Activated CD8-positive, alpha-beta memory T cell treated with anti-CD3 and anti-CD28 coated beads for 1 hour (primary cell): ENCODE measurements at places on chromosomes 2 and 18.

DNA sequence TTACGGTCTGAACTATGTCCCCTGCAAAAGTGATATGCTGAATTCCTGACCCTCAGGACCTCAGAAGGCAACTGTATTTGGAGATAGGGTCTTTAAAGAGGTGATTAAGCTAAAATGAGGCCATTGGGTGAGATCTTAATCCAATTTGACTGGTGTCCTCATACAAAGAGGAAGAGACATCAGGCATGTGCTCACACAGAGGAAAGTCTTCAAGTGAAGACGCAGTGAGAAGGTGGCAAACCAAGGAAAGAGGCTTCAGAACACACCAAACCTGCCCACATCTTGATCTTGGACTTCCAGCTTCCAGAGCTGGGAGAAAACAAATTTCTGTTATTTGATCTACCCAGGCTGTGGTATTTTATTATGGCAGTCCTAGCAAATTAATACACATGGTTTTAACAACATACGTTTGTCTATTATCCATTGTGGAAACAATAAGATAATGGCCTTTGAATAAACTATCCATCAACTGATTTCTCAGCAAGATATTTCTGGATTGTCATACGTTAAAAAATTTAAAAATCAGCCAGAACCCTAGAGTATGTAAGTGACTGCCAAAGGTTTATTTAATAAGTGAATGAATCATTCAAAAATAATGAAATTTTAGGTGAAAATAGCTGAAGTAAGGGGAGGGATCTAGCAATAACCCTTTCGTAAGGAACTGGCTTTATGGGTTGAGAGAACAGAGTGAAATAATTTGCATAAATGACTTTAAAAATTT is 6.5 kb downstream of the WIPF1 start:
- no peak for DNase-seq

- DNase-seq: no peak
Observed at GRCh38 chr2:233039212-233039845, 6.9 kb downstream of the NEU2 start.

DNA sequence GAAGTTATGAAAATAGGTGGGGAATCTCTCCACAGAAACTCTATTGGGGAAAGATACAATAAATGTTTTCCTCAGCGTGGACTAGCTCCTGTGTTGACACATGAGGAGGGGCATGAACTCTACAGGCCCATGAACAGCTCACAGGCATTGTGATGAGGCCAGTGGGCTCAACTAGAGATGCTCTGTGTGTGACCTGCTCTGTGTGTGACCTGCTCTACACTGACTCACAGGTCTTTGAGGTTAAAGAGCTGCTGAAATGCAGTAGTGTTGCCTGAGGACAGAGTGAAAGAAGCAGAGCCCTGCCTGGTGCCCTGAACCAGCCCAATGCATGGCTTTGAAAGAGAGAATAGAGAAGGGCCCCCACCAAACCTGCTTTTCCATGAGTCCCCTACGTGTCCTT is 117.6 kb downstream of the MCFD2 start:
- DNase-seq: no peak

GRCh38 chr2:35933031-35933430 is 422.5 kb upstream of the CRIM1 start:
- DNase-seq: no peak

DNA sequence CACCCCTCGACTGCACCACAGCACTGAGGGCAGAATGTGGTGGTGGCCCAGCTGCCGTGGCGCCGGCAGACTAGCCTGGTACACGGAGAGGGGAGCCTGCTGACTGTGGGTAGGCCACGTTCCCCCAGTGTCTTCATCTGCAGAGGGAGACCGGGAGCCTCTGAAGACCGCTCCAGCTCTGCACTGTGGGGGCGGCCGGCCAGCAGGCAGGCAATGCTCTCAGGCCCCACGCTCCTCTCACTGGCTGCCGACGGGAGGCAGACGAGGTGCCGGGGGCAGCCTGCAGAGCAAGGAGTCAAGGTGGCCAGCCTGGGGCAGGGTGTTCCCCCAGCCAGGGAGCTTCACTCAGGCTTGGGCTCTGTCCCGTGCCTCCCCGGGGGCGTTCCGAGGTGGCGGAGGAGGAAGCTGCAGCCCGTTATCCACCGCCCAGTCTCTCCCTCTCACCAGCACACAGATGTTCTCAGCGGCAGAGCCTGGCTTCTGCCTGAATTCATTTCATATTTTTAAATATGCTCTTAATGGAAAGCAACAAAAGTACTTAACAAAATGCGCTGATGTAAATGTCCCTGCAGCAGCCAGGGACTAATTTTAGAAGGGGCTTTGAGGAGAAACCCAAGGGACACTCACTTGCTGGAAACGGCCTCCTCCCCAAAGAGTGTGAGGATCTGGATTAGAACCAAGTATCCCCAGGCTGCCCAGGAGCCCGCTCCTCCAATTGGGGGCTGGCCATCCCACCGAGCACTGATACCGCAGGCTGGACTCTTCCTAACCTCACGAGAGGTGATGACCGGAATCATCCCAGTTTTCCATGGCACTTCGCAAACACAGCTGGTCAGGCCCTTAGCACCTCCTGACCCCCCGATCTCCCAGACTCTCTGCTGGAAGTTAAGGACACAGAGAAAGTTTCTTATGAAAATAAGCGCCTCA is 87.8 kb downstream of the HDAC4 start:
- DNase-seq: no peak

GRCh38 chr2:17871639-17872038 is 6.8 kb upstream of the KCNS3 start:
- no peak for DNase-seq

- DNase-seq: no peak
Observed at GRCh38 chr2:113060396-113060795, 1.4 kb downstream of the IL36RN start.

DNA sequence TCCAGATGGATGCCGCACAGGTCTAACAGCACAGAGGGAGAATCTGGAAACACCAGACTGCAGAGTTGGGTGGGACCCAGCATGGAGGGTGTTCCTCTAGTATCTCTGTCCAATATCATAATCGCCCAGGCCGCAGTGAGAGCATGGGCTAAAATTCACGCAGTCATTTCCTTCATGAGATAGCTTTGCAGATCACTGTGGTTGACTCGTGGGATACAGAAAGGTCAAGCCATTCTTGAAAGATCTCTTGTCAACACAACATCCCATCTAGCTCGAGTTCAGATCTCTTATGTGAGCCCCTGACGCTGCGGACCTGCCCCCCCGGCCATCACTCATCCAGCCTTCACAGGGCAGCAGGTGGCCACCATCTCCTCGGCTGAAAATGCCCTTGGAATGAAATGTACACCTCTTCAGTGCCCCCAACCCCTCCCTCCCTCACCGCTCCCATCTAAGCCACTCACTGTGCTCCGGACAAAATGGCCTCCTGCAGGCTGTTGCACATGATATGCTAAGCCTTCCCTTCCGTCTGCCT is 45.9 kb downstream of the FOSL2 start:
- DNase-seq: no peak

DNA sequence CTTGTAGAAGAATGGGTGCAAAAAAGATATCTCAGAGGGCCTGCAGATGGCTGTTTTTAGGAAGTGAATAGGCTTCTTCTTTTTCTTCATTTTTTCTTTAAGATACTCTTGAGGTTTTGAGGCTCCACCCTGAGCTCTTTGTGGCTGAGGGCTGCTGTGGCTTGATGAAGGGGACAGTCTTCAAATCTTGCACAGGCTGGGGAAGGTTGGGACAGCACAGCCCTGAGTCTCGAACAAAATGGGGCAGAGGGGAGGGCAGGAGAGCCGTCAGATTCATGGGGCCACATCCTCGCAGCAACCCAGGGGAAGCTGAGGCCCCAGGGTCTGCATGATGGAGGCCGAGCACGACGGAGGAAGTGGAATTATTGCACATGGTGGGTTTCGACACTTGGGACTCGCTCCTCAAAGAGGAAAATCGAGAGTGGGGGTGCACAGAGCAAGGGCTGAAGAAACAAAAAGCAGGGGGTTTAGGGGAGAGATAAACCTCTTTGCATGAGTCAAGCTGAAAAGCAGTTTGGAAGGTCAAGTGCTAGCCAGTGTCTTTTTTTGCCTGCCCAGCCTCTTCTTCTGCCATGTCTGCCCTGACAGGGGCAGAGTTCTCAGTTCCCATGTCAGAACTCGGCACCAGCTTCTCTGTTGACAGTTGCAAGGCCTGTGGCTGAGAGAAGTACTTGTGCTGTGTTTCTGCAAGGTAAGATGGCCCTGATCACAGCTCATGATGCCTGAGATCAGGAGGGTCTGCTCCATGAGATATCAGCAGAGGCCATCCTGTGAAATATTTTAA is 19.5 kb downstream of the INPP4A start:
- DNase-seq: no peak

- no peak for DNase-seq
Observed at GRCh38 chr2:240319221-240319854, 116.1 kb upstream of the GPC1 start.

- no peak for DNase-seq
Observed at GRCh38 chr2:193331676-193332075, 1136.9 kb upstream of the TMEFF2 start.

DNA sequence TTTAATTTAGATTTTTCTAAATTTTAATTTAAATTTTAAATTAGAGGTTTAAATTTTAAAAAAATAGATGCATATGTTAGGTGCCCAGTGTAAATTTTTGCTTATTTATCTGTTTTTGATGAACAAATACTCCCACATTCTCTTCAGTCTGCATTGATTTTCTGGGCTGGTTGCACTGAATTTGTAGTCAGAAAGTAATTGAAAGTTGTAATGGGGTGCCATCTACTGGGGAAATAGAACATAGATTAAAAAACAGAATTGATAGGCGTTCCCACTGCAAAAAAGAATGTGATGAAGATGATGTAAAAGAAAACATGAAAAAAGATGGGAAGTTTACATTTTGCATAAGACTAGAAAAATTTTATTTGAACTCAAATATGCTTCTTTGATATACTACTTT is 51.7 kb upstream of the CCDC85A start:
- DNase-seq: no peak

GRCh38 chr2:121696410-121696930 is 40.2 kb downstream of the NIFK start:
- no peak for DNase-seq

- DNase-seq: no peak
Observed at GRCh38 chr2:14944562-14945346, 312.2 kb downstream of the LRATD1 start.

DNA sequence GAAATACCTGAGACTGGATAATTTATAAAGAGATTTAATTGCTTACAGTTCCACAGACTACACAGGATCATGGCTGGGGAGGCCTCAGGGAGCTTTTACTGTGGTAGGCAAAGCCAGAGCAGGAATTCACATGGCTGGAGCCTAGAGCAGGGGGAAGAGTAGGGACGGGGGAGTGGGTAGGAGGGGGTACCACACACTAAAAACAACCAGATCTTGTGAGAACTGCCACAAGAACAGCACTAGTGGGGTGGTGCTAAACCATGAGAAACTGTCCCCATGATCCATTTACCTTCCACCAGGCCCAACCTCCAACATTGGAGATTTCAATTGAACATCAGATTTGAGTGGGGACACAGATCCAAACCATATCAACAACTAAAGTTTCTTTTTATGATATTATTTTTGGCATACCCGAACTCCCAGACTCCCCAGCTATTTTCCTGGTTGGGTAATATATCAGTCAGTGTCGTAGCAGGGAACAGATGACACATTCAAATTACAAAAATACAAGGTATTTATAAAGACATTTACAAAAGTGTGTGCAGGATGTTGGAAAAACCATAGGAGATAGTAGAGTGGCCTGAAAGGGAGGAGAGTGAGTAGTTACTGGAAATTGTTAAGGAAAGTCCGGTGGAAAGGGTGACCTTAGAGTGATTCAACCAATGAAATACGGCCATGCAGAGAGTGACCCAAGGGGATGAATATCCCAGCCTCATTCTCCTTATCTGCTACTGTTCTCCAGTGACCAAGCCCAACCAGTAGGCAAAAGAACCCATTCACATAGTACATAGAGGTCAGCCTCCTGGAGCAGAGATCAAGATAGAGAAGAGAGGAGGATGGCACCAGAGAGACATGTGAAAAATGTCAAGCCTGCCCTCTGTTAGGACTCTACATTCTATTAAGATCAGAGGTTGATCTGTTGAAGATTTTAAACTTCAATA is 8.8 kb downstream of the RPL37A start:
- DNase-seq: no peak

DNA sequence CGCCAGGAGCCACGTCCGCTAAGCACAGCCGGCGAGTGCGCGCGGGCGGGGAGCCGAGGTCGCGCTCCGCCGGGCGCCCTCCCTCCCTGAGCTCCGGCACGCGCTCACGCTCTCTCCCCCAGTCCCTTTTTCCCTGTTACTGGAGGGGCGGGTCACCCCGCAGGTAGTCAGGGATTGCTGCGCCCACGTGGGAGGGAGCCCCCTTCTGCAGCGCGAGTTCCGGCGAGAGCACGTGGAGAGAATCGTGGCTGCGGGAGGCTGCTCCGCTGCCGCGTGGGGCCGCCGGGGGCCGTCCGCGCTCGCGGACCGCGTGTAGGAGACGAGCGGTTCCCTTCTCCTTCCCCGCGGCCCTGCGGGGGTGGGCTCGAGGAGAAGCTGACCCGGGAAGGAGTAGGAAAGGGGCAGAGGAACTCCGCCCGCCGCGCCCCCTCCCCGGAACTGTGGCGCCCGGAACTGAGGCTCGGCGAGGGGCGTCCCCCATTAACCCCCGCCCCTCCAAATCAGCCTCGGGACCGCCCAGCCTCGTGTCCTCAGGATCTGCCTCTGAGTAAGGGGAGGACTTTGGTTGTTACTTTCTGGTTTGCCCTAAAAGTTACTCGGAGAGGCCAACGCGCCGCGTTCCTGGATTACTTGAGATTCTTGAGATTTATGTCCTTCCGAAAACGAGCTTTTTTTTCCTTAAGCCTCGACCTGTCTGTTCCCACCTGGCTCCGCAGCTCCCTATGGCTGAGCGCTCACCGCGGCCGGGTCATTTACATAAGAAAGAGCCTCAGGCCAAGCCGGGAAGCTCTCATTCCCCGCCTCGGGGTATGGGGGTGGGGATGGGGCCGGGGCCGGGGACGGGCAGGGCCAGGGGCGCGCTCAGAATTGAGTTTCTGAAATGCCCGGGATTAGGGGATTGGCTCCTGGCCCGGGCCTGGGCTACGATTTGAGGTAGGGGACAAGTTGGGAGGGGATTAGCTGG is 1.1 kb downstream of the HK2 start:
- DNase-seq: peak; percentile 22

GRCh38 chr2:80830891-80831290 is 526.3 kb upstream of the LRRTM1 start:
- no peak for DNase-seq

DNA sequence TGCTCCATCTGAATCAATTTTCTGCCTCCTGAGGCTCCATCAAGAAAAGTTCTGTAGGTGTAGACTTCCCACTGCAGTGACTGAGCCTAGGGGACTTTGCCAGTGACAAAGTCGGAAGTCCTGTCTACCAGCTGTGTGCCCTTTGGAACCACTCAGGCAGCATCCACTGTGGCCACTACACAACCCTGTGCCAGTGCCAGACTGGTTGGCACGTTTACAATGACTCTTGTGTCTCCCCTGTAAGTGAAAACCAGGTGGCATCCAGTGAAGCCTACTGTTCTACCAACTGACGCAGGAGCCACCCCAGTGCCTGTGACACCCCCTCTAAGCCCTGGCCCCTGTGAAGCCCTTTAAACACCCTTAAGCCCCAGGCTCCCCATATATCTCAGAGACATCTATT is 132.1 kb upstream of the SERPINE2 start:
- DNase-seq: no peak
